ENCODE measurements at places on chromosomes 7 and 10.

DNA sequence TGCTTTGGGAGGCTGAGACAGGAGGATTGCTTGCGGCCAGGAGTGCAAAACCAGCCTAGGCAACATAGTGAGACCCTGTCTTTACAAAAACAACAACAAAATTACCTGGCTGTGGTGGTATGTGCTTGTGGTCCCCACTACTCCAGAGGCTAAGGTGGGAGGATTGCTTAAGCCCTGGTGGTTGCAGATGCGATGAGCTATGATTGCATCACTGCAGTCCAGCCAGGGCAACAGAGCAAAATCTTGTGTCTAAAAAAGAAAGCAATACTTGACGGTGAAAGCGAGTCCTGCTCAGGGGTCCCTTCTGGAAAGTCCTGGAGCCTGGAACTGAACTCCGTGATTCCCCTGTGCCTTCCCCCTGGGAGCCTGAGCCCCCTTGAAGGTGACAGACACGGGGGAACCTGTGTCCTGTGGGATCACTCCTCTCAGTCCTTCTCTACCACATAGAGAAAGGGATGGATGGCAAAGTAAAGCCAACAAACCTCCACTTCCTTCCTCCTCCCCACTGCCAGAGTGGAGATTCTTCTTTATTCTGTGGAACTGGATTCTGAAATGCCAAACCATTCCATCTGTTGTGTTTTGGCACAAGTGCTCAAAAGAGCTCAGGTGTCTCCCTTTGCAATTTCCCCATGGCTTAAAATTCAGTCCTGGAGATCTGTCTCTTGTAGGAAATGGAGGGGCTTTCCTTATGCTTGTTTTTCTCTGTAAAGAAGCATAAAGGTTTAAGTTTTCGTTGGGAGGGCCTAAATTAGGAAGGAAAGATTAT, 50.6 kb downstream of the KIAA1217 start:
- no peak for DNase-seq

- DNase-seq, result no peak
Measured at GRCh38 chr7:41472427-41473125, 230.3 kb downstream of the INHBA start.

DNA sequence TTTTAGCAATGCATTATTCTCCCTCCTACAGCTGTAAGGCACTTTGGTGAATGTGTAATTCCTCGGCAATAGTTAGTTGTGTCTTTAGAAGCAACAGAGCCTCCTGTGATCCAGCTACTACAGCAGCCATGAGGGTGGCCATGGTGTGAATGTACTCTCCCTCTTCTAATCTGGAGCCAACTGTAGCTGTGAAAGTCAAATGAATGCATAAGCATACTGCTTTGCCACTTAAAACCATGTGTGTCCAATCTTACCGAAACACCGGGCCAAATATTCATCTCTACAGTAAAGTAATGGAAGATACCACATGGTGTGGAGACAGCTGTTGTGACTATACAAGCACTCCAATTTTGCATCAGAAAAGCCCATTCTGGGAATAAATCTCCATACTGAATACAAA, 195.0 kb downstream of the DNAJC1 start:
- no peak for DNase-seq

GRCh38 chr10:27713941-27714340, 31.7 kb downstream of the MKX start:
- DNase-seq, result no peak

GRCh38 chr7:36638586-36639263, 85.6 kb downstream of the AOAH start:
- no peak for DNase-seq

GRCh38 chr7:6558837-6559236, 7.6 kb upstream of the GRID2IP start:
- DNase-seq, result peak; percentile 53

DNA sequence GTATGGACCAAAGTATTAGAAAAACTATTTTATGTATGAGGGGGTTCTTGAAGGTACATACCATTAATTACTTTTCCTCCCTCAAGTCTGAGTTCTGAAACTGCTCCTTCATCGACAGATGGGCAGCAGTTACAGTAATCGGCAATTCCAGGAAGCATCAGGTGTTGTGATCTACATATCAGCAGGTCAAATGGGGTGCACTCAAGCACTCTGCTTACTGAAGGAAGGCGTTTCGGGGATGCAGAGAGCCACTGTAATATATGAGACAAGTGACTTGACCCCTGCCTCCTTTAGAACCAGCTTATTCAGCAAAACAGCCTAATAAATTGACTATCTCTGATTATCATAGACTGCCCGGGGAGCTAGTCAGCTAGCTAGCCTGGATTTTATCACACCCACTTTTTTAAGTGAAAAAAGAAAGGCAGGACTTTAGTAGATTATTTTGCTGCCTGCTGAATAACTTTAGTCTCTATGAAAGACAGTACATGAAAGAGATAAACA, 4.2 kb downstream of the SMNDC1 start:
- no peak for DNase-seq

GRCh38 chr10:125592897-125593296, 90.1 kb downstream of the TEX36 start:
- DNase-seq, result no peak

- no peak for DNase-seq
Measured at GRCh38 chr7:72781631-72782030, 46.4 kb downstream of the TYW1B start.

DNA sequence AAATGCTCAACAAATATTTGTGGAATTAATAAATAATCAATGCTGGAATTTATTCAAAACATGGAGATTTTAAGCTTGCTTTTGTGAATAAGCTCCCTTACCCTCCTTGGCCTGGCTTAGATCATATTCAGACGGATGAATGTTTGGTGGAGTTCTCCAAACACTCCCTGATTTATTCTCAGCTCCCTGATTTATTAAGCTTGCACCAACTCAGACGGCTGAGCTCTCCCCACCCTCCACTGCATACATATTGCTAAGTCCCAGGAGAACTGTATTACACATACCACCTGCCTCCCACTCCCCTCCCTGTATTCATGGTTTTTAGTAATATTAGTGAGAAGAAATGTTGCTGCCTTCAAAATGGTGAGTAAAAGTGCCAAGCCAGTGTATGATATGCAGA, 1057.5 kb downstream of the SORCS3 start:
- no peak for DNase-seq

DNA sequence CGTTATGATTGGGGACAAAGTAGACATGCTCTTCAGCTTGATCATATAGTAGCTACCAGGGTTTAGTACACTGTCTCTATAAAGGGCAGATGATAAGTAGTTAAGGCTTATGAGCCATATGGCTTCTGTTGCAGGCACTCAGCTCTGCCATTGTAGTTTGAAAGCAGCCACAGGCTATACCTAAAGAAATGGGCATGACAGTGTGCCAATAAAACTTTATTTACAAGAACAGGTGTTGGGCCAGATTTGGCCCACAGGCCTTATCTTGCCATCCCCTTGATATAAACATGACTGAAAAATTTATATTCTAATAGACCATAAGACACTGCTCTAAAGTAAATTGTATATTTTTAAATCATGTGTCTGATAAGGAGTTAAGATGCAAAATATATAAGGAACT, 36.6 kb downstream of the GRK5 start:
- DNase-seq, result no peak

GRCh38 chr10:97708976-97709946, 4.3 kb upstream of the MARVELD1 start:
- peak; percentile 89 for DNase-seq

DNA sequence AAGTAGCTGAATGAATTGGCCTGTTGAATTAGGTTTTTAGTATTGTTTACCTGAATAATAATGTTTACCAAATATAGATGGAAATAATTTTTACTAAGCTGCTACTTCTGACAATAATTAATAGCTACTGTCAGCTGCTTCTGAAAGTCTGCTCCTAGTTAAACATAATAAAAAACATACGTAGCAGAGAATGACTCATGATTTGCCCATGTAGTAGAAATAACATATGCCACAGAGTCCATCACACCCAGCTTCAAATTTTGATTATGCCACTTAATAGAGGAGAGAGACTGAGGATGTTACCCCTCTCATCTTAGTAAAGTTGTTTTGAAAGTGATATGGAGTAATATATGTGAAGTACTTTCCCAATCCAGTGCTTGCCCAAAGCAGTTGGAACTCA, 57.6 kb upstream of the MDFIC start:
- no peak for DNase-seq

- DNase-seq, result no peak
Measured at GRCh38 chr7:64873517-64873916, 29.6 kb upstream of the ZNF273 start.

GRCh38 chr10:132753596-132753995, 32.4 kb downstream of the NKX6-2 start:
- no peak for DNase-seq

GRCh38 chr7:1757601-1758000, 87.5 kb downstream of the ELFN1 start:
- no peak for DNase-seq

DNA sequence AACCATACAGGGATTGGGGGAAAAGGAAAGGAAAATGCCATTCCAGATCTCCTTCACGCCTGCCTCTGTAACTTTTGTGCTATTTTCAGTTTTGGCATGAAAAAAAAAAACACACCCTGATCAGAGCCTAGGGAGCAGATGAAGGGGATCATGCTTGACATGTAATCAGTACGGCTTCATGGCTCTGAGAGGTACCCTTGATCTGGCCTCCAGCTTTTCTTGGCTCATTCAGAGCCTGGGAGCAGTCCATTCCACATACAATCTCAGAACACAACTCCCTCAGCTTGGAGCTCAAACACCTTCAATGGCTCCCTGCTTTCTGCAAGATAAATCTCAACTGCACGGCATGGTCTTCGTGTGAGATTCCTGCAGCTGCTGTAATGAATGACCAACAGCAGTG, 422.8 kb upstream of the ZMIZ1 start:
- no peak for DNase-seq

DNA sequence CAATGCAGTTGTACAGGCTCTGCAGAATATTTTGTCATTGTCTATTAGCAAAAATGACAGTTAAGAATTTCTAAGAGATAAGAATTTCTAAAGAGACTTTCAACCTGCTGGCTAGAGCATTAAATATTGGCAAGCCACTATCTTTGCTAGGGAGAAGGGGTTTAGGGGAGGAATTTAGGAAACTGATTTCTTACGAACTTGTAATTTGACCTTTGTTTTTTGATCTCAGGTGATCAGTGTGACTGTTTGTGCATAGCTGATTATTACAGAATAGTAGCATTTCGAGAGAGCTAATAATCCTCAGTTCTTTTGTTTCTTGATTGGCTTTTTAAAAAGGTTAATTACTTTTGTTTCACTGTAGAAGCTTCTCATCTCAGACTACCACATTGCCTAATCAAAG, 68.1 kb downstream of the ST7 start:
- DNase-seq, result no peak

DNA sequence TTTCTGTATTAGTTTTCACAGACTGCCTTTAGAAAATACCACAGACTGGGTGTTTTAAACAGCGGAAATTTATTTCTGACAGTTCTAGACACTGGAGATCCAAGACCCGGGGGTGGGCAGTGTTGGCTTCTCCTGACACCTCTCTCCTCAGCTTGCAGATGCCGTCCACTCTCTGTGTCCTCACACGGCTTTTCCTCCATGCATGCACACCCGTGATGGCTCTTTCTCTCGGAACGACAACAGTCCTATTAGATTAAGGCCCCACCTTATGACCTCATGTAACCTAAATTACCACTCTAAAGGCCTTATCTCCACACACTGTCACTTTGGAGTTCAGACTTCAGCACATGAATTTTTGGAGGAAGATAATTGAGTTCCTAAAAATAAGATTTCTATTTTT, 142.9 kb upstream of the VWC2 start:
- no peak for DNase-seq

- DNase-seq, result peak; percentile 71
Measured at GRCh38 chr10:122648599-122649428, 50.8 kb downstream of the C10orf120 start.

- no peak for DNase-seq
Measured at GRCh38 chr7:46192271-46192670, 271.2 kb upstream of the IGFBP3 start.

DNA sequence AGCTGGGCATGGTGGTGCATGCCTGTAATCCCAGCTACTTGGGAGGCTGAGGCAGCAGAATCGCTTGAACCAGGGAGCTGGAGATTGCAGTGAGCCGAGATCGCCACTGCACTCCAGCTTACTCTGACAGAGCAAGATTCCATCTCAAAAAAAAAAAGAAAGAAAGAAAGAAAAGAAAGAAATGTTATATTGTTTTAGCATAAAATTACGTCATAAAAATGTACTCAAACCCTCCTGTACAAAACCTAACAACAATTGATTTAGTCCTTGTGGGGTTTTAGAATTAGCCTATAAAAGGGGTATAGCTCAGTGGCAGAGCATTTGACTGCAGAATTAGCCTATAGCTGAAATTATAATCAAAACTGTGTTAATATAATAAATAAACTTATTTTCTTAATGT, 27.9 kb downstream of the PIK3AP1 start:
- no peak for DNase-seq

DNA sequence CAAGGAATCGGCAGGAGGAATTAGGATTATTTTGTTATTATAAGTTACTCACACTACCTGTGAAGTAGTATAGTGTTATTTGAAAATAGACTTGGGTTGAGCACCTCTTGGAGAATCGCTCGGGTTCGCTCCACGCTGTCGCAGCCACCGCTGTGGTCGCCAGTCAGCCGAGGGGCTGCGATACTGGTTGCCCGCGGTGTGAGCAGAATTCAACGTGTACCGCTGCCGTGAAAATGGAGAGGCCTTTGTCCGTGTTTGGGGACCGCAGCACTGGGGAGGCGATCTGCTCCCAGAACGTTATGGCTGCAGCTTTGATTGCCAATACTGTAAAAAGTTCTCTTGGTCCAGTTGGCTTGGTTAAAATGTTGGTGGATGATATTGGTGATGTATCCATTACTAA, 117.2 kb downstream of the C7orf25 start:
- no peak for DNase-seq

DNA sequence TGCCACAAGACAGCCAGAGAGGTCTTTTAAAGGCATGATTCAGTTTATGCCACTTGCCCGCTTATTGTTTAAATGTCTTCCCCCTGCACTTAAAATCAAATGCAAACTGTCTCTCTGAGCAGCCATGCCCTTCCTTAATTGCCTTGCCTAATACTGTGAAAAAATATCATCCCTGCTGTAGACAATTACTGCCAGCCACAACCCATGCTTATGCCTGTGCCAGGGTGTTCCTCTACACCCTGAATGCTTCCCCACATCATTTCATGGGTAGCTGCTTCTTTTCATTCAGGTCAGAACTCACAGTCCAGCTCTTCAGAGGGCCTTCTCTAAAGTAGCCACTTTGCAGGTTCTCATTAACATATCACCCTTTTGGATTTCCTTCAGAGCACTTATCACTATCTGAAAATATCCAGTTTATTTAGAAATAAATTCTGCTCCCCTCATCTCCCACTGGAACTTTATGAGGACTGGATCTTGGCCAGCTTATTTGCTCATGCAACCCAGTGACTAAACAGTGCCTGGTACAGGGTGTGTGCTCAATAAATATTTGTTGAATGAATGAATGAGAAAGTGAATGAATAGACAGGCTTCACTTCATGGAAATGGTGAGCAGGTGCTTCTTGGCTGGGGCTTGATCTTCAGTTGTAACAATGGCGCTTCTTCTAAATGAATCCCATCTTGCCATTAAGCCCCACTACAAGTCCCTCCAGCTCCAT, 162.4 kb upstream of the MDFIC start:
- no peak for DNase-seq
